Activated CD4-positive, alpha-beta memory T cell treated with anti-CD3 and anti-CD28 coated beads for 36 hours (primary cell): ENCODE measurements at places on chromosomes 7 and 10. TPM values are rescaled to one million over a fixed set of nuclear protein-coding genes. Genes with fewer than 3 reads are reported as not detected.

The RBP3 gene
- total RNA-seq: not detected

DNA sequence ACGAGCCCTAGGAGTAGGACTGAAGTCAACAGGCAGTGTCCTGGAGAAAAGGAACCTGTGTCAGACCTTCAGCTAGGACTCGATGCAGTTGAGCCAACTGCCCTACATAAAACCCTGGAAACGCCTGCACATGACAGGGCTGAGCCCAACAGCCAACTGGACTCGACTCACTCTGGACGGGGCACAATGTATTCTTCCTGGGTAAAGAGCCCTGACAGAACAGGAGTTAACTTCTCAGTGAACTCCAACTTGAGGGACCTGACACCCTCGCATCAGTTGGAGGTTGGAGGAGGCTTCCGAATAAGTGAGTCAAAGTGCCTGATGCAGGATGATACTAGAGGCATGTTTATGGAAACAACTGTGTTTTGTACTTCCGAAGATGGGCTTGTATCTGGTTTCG, 93.5 kb downstream of the KMT2E start:
- DNase-seq: no peak

DNA sequence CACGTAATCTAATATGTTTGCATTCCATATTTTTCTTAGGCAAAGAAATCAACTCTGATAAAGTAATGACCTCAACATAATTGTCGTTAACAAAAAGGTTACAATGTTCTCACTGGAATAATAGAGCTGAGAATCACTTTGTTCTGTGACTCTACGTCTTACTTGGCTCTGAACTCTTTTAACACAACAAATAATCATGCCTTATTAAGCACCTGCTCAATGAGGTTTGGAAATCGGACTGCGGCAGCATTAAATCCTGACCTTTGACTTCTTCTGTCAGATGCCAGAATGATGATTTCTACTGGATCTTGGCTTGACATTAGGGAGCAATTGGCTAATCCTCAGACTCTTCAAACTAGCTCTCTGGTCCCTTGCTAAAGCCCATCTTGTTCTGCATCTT, 233.6 kb downstream of the SEMA3D start:
- DNase-seq: no peak

- DNase-seq: no peak
Measured at GRCh38 chr7:151816562-151817314, 60.2 kb downstream of the PRKAG2 start.

GRCh38 chr7:913736-914520, 37.6 kb downstream of the GET4 start:
- DNase-seq: no peak

The OR2A1 gene
- total RNA-seq: not detected

The STOX1 gene
- 0.29 TPM for total RNA-seq

DNA sequence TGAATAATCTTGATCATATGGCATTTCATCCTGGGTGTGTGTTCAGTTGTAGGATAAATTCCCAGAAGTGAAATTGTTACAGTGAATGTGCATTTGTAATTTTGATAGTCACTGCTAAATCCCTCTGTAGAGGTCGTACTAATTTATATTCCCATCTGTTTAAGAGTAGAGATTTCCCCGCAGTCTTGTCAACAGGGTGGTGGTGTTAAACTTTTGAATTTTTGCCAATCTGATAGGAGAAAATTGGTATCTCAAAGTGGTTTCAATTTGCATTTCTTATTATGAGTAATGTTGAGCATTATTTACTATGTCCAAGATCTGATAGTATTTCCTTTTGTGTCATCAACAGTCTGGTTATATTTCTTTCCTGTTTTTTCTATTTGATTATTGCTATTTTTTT, 101.7 kb downstream of the AUTS2 start:
- no peak for DNase-seq

- no peak for DNase-seq
Measured at GRCh38 chr7:115672024-115672423, 358.5 kb downstream of the TFEC start.

DNA sequence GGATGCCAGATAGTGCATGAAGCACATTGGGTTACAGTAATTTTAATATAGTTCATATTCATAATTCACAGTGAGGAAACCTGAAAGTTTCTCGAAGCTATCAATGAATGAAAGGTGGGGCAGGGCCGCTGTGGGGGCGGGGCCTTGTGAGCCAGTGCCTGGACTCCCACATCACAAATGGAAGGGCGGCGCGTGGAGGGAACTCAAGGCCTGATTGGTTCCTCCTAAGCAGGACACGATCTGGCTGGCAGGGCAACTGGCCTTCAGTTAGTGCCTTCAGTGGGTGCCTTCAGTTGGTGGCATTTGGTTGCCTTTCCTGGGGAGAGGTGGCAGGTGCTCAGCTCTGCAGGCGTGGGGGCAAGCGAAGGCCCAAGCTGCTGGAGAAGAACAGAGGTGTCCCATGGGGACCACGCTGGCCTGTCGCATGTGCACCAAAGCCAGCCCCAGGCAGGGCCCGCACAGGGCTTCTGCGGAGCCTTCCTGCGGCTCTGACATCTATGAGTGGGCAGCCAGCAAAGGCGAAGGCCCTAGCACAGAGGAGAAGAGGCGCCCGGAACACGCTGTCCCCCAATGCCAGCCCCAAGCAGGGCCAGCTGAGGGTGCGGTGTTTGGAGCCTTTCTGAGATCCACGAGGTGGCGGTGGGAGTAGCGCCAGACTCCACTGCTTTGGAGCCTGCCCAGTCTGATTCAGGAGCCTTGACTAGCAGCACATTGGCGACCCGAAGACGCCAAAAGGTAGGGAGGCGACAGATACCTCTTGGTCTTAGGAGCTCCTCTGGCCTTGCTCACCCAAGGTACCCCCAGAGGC, 118.0 kb upstream of the PDSS1 start:
- DNase-seq: no peak

The BLNK gene
- not detected for total RNA-seq

- DNase-seq: no peak
Measured at GRCh38 chr10:16832351-16833080, 15.3 kb upstream of the RSU1 start.

GRCh38 chr7:151631570-151631952, 111.9 kb upstream of the RHEB start:
- DNase-seq: no peak

The STEAP1B gene
- not detected for total RNA-seq

The MORN4 gene
- total RNA-seq: 6.5 TPM

The ELAPOR2 gene
- 4.0 TPM for total RNA-seq

DNA sequence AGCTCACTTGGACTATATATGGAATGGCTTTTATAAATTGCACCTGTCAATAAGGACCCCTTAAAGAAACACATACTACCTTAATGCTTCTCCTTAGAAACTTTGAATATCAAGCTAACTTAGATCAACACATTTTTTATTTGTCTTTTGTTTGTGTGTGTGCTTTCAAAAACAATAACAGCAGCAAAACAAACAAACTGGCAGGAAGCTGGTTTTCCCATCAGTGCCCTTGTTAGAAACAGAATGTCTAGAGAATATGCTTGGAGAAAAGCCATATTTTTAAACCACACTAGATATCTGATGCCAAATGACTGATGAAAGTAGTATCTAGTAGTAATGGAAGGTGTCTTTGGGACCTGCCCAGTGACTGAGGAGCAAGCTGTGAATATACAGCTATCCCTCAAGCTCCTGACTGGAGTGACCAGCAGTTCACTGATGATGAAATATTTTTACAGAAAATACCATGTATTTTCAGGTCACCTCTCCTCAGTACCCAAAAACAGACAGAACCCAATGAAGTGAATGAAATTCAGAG, 1.0 kb downstream of the PDE1C start:
- DNase-seq: no peak

- DNase-seq: no peak
Measured at GRCh38 chr10:44991571-44991970, 9.2 kb upstream of the ZNF22 start.

The GNAI1 gene
- total RNA-seq: 0.50 TPM

The SLC26A3 gene
- total RNA-seq: not detected

The SLIT1 gene
- total RNA-seq: 0.63 TPM

- peak; percentile 29 for DNase-seq
Measured at GRCh38 chr10:17805921-17806577, 3.1 kb upstream of the MRC1 start.

DNA sequence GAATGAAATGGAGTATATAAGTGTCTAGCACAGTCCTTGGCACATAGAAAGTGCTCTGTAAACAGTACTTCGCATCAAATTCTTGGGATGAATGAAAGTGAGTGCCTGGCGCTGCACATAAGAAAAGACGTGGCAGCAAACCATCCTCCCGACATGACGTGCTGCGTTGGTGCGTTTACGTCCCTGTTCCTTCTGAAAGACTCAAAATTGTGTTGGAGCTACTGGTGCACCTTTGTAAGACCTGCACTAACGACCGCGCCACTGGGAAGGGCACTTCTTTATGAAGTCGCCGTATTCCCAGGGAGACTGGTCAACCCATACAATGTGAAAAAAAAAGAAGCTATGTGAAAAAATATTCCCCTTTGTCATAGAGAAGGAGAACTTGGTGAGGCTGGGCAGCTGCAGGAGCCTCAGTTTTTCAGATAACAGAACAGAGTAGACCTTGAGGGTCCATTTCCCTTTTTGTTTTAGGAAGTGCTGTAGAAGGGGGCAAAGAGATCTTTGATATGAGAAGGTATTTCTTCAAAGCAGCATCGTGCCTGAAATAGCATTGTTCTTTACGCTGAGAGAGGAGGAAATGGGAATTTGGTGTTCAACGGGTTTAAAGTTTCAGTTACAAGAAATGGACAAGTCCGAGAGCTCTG, 91.7 kb downstream of the PTPRE start:
- no peak for DNase-seq

The PLPP4 gene
- not detected for total RNA-seq

The CYP2C19 gene
- total RNA-seq: 0.52 TPM

DNA sequence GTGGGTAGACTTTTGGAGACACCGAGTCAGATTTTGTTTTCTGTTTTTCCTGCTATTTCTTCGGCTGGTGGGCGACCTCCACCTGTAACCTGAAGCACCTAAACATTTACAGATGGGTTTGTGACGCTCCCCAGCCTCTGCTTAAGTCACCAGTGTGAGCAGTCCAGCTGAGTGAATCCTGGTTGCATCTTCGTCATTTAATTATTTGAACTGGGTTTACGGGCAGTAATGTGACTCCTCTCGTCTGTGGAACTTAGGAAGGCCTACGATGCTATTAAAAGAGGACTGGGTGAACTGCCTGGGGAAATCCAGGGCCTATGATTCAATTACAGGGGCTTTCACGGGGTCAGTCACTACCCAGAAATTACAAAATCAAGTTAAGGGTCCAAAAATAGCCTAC, 52.5 kb downstream of the WNT2 start:
- no peak for DNase-seq

The PON3 gene
- not detected for total RNA-seq

DNA sequence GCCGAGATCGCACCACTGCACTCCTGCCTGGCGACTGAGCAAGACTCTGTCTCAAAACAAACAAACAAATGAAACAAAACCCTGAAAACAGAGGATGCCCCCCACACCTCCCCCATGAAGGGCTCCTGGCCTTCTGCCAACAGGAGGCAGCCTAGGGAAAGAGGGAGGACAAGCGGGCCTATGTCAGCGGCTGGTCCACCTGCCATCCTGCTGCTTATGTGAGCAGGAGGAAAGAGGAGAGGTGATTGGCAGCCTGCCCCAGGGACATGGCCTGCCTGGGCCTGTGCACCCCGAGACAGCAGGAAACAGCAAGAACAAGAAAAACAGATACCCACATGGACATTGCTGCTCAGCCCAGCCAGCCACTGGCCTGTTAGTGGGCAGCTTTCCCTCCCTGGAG, 9.1 kb upstream of the ZNF316 start:
- no peak for DNase-seq

DNA sequence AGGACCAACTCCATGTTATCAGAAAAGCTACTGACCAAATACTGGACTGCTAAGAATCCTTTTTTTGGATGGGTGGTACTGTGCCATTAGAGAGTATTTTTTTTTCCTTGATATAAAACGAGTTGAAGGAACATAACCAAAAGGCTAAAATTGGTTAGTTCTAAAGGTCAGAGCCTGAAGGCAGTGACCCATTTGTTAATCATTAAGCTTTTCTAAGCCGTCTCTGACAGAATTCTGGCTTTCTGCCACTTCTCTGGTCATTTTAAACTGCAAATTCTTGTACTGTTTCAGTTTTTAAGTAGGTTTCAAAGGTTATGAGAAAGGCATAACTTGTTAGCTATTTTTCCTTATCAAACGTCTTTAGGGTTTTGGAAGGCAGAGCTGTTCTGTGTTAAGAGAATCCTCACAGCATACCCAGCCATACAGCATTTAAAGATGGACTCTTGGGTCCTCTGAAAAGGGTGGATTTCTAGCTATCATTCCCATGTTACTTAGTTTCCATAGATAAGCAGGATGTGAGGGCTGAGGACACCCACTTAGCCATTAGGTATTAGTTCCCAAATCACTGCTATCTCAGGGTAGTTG, 196.8 kb downstream of the RNLS start:
- no peak for DNase-seq

The DEPP1 gene
- total RNA-seq: 0.34 TPM

The KIAA1549 gene
- 0.85 TPM for total RNA-seq

- DNase-seq: no peak
Measured at GRCh38 chr7:50411332-50411731, 38.8 kb downstream of the FIGNL1 start.

DNA sequence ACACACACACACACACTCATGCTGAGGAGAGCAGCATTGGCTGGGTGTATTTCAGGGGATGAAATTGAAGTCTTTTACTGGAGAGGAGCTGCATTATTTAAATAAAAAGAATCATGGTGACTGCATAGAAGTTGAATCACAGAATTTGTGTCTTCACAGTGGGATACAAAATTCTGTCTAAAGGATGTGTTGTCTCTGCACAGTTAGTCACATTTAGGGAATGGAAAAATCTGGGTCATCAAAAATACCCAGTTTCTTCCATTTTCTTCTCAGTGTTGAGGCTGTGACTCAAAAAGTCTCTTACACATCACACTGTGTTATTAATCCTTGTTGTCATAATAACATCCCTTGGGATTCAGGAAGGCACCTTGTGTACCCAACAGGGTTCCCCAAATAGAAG, 10.9 kb downstream of the PAPSS2 start:
- no peak for DNase-seq

DNA sequence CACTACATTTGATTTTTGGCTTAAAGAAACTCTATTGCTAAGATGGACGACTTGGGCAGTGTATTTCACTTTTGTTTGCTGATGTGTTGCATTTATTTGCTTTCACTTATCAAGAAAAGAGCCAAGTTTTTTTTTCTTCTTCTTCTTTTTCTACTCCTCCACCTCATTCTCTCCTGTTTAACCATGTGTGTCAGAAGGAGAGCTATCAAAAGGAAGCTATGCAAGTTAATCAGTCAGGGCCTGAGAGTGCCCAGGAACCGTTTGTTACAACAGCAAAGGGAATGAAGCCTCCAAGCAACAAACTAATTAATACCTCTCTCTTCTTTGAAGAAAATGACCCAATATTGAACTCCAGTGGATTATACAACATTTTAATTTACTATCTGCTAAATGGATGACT, 299.3 kb downstream of the GRM8 start:
- no peak for DNase-seq

GRCh38 chr10:51585742-51586141, 113.7 kb downstream of the CSTF2T start:
- DNase-seq: no peak

DNA sequence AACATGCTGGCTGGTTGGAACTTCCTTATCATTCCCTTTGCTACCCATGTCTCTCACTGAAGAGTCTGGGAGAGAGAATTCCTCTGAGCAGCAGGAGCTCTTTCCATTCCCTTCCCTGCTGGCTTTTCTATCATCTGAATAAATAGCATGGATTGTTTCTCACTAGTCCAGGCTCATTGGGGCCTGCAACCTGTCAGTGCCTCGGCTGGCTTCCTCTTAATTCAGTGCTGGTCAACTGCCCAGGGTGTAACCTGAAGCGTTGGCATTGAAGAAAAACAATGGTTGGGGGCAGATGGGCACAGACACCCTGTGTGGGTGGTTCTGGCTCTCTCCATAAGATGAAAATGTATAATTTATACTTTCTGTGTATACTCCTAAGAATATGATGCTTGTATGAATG, 155.6 kb downstream of the ANLN start:
- no peak for DNase-seq
